CD4-positive, alpha-beta memory T cell (primary cell): ENCODE measurements at places on chromosomes 6 and 20.

GRCh38 chr20:50360218-50360672, 149.9 kb upstream of the PTPN1 start:
- DNase-seq, result no peak

GRCh38 chr6:166752097-166752496, 125.0 kb upstream of the RPS6KA2 start:
- no peak for DNase-seq

DNA sequence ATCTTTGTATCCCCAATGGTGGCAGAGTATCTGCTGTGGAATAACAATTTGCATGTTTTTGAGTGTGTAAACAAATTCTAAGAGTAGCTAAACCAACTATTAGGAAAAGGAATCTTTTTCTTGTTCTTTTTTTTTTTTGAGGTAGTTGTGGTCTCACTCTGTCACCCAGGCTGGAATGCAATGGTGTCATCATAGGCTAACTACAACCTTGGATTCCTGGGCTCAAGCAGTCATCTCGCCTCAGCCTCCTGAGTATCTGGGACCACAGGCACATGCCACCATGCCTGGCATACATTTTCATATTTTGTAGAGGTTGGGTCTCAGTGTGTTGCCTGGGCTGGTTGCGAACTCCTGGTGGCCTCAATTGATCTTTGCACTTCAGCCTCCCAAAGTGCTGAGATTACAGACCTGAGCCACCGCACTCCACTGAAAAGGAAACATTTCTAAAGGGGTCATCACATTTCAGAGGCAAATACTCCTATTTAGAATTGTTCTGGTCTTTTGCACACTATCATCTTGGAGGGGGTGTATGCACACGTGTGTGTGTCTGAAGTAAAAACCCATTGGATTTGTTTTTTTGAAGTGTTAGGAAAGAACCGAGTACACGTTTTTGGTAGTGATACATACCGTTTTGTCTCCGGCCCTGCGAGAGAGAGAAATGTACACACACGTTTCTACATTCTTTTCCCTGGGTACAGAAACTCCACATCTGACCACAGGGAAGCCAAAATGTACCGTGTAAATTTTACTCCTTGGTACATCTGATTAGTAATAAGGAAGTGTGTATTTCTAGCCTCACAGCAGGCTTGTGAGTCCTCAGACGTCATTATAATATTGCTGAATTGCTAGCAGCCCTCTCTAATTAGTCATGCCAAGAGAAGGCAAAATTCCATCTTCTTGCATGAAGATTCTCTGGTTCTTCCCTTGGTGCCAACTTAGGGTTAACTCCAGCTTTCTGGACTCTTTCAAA, 183.6 kb downstream of the JARID2 start:
- DNase-seq, result no peak

- DNase-seq, result no peak
These were observed 777.7 kb downstream of the C6orf118 start for GRCh38 chr6:164531736-164532135.

DNA sequence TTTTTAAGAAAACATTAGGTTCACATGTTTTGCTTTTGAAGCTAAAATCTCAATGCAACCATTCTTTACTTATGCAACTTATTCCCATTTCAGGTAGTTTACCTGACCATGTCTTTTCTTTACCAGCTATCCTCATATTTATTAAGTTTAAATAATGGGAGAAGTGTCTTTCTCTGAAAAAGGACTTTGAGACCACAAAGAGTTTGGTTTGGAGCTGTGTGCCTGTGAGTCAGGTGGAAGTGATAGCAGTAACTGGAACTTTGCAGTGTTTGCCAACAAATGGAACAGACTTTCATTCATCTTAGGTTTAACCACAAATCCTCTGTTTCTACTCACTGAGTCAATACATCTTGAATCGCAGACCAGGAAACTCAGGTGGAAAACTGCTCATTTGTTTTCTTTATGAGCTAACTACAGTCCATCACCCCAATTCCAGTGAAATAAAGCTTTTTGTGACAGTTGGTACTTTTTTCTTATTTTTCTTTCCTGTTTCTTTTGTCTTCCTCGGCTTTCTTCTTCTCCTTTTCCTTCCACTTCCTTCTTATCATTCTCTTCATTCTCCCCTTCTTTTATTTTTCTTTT, 148.3 kb upstream of the RIN2 start:
- no peak for DNase-seq

DNA sequence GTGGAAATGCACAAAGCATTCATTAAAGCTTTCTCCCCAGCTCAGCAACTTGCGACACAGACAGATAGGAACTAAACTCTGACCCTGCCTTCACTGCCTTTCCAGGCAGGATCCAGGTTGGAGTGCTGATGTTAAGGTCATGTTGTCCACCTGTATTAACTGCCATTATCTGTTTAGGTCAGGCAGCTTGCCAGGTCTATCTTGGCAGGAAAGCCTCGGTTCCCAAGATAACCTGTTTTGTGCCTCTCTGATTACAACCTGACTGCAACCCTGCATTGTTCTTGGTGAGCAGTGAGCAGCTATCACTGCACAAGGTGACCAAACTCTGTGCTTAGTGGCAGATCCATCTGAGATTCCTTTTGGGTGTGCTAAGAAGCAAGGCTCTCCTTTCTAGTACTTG, 23.2 kb upstream of the ELOVL2 start:
- DNase-seq, result no peak

- DNase-seq, result no peak
These were observed 234.3 kb downstream of the PACRG start for GRCh38 chr6:162962093-162962492.

GRCh38 chr20:15616626-15617025, 956.6 kb downstream of the KIF16B start:
- no peak for DNase-seq
